ENCODE measurements at places on chromosomes 1 and 21.

GRCh38 chr1:209786146-209786545, 1.8 kb upstream of the C1orf74 start:
- DNase-seq: no peak

DNA sequence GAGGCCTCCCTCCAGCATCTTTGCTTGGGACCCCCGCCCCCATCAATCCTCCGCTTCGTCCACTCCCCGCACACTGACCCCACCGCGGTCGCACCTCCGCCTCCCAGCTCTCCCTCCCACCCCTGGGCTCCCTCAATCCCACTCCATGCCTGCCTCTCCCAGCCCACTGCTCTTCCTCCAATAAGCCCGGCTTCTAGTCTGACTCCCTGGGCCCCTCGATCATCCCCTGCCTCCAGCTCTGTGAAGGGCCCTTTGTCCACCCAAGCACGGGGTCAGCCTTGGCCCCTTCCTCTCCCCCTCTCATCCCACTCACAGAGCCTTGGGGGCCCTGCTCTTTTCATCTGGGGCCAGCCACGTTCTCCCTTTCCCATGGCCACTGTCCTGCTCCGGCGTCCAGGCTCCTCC, 1.5 kb upstream of the TMEM200B start:
- no peak for DNase-seq

GRCh38 chr1:27595597-27595996, 8.3 kb downstream of the AHDC1 start:
- no peak for DNase-seq

GRCh38 chr1:34645109-34645688, 109.6 kb upstream of the GJB5 start:
- no peak for DNase-seq

GRCh38 chr1:58997637-58998036, 213.8 kb upstream of the JUN start:
- DNase-seq: no peak

DNA sequence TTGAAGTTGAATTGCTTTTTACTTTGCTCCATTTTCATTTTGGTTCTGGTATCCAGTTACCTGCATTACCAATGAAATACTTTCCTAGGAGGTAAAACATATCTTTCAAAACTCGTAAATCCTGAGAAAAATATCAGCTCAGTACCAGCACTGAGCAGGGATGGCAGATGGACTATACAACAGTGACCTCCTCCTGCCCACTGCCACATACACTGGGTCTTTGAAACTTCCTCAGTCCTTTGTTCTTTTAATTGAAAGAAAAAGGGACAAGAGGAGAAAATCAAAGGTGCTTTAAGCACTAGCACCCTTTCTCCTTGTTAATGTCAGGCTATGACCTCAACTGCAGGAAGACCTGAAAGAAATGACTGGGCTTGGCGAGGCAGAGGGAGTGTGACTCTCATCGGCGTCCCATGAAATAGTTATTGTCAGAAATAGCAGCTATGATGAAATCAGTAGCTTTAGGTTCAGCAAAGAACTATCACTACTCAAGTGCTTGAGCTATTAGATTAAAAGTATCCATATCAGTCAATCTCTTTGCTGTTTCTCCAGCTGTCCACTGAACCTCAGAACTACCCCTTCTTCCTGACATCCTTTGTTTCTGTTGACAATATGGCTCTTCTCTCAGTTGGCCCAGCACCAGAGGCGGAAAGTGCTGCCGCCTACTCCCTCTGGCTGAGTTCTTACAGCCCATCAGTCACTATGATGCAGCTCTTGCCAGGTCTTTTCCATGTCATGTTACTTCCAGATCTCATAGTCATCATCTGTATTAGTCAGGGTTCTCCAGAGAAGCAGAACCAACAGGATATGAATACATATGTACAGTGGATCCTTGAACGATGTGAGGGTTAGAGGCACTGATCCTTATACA, 207.0 kb upstream of the MAP1LC3C start:
- no peak for DNase-seq

DNA sequence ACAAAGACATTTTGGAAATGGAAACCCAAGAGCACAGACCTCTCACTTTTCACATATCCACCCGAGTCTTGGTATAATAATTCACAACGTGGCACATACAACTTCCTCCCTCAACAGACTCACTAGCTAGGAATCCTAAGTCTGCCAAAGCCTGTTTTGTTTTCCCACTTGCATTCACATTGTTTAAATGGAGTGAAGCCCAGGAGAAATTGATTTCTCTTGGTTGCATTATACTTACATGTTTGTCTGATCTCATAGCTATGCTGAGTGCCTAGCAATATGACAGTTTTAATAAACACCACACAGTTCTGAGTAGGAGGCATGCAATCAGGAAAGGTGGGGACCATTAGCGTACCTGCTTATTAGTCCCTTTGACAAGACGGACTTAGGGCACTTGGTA, 348.6 kb upstream of the ADGRL4 start:
- peak; percentile 64 for DNase-seq
